Gastrocnemius medialis (tissue), 4 donors: ENCODE measurements at places on chromosomes 16 and 17. TPM values are rescaled to one million over a fixed set of nuclear protein-coding genes. Genes with fewer than 3 reads are reported as not detected.

LGALS9B gene
- total RNA-seq, result not detected

AOC3 gene
- 2.8 TPM for total RNA-seq

PDIA2 gene
- total RNA-seq, result 2.2 TPM

CASKIN1 gene
- 0.51 TPM for total RNA-seq

UMOD gene
- not detected for total RNA-seq
